ENCODE measurements at places on chromosomes 3 and 15. TPM values are rescaled to one million over a fixed set of nuclear protein-coding genes. Genes with fewer than 3 reads are reported as not detected.

GRCh38 chr3:169558371-169558770 is 105.1 kb downstream of the MECOM start:
- H3K36me3 ChIP-seq = no peaks in the 10 kb centered on the region
- H3K27me3 ChIP-seq = no peaks in the 10 kb centered on the region
- no peaks in the 10 kb centered on the region for H3K4me1 ChIP-seq
- DNase-seq = no peak
- H3K27ac ChIP-seq = no peak overlapping the region
- H3K4me3 ChIP-seq = no peak overlapping the region

DNA sequence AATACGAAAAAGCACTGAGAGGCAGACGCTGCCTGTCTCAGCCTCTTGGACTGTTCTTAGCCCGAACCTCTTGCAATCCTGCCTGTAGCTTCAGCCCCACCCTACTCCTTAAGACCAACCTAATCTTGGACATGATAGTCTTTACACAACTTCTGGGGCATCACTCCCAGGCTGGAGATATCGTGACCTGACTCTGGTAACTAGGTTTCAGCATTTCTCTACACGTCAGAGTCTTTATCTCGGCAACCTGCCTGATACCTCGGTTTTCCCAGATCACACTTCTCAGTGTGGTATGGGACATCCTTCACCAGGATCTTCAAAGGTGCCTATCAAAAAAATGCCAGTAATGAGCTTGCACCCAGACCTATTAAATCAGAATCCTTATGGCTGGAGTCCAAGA is 590.2 kb upstream of the KCNMB2 start:
- no peak overlapping the region for H3K27ac ChIP-seq
- no peaks in the 10 kb centered on the region for H3K27me3 ChIP-seq
- DNase-seq = no peak
- peaks cover 19% of the 10 kb centered on the region for H3K4me1 ChIP-seq

- peaks cover 12% of the 10 kb centered on the region for H3K36me3 ChIP-seq
- H3K27me3 ChIP-seq = no peaks in the 10 kb centered on the region
- H3K4me1 ChIP-seq = peaks cover 2% of the 10 kb centered on the region
- no peak for DNase-seq
Observed at GRCh38 chr3:15041950-15042349, 23.2 kb downstream of the MRPS25 start.

- H3K4me1 ChIP-seq = no peaks in the 10 kb centered on the region
- no peaks in the 10 kb centered on the region for H3K27me3 ChIP-seq
- H3K4me3 ChIP-seq = no peak overlapping the region
- no peak for DNase-seq
Observed at GRCh38 chr3:164407111-164407510, 671.2 kb downstream of the SI start.

DNA sequence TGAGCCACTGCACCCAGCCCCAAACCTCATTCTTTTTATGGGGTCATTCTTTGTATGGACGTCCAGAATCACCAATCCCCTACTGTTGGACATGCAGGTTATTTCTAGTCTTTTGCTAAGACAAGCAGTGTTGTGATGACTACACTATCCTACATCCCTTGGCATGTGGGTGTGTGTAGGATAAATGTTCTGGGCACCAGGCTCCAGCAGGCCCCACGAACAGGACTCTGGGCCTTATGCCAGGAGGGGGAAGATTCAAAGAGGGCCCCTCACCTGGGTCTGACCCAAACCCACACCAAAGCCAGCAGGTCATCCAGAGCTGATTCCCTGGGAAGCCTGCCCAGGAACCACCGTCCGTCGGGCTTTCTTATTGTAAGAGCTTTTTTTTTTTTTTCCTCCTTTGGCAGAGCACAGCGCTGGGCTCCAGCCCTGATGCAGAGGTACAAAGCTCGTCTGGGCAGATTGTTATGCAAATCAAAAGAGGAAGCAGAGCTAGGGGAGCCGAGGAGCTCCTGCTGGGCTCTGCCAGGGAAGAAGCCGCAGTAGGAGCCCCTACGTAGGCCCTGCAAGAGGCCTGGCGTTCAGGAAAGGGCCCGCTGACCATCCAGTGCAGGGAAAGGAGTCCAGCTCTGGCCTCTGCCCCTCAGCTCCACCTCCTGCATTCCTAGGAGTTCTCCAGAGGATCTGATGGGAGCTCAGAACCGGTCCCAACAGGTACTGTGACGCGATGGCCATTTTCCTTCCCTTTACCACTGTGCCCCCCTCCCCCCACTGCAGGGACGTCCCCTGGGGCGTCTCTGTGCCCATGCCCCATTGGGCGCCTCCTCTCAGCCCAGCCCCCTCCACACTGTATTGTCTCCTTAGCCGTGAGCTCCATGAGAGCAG is 29.0 kb upstream of the FURIN start:
- DNase-seq = no peak
- H3K36me3 ChIP-seq = no peaks in the 10 kb centered on the region
- H3K4me3 ChIP-seq = no peak overlapping the region

GRCh38 chr3:146124126-146124801 is 36.7 kb downstream of the PLOD2 start:
- no peak overlapping the region for H3K27ac ChIP-seq
- H3K4me1 ChIP-seq = no peaks in the 10 kb centered on the region
- H3K36me3 ChIP-seq = no peaks in the 10 kb centered on the region
- DNase-seq = no peak
- H3K27me3 ChIP-seq = no peaks in the 10 kb centered on the region

- no peaks in the 10 kb centered on the region for H3K36me3 ChIP-seq
- no peak for DNase-seq
- peaks cover 6% of the 10 kb centered on the region for H3K4me1 ChIP-seq
- no peak overlapping the region for H3K4me3 ChIP-seq
- H3K27ac ChIP-seq = no peak overlapping the region
- peaks cover 8% of the 10 kb centered on the region for H3K27me3 ChIP-seq
Observed at GRCh38 chr3:151462991-151463390, 2.1 kb upstream of the IGSF10 start.

DNA sequence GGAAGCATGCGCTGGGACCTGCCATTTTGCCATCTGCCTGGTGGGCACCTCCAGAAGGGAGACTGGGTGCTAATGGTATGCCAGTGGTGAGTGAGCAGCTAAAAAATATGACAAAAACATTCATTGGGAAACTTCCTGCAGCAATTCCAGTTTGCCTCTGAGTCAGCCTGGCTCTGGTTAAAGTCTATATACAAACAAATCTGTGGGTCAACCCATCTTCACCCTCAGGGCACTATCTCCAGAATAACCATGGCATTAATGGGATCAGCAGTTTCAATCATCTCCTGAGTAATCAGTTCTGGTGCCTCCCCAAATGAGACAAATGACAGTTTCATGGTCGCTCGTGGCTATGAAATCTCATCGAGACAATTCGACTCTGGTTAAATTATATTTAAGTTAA is 21.5 kb downstream of the FRMD4B start:
- no peak for DNase-seq
- H3K27me3 ChIP-seq = no peaks in the 10 kb centered on the region
- no peak overlapping the region for H3K4me3 ChIP-seq
- no peak overlapping the region for H3K27ac ChIP-seq
- peaks cover 9% of the 10 kb centered on the region for H3K4me1 ChIP-seq

DNA sequence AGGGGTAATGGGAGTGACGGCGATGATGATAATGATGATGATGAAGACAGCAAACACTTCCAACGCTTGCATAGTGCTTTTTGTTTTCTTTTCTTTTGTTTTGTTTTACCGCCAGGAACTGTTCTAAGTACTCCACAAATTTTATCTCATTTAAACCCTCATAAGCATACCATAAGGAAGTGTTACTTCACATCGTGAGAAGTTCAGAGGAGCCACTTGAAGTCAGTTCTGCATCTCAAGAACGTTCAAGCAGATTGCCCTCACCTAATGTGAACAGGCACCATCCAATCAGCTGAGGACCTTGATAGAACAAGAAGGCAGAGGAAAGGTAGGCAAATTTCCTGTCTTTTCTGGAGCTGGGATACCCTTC is 104.1 kb downstream of the LSM3 start:
- H3K27ac ChIP-seq = no peak overlapping the region
- H3K27me3 ChIP-seq = peaks cover 7% of the 10 kb centered on the region
- no peaks in the 10 kb centered on the region for H3K36me3 ChIP-seq
- no peaks in the 10 kb centered on the region for H3K4me1 ChIP-seq
- no peak overlapping the region for H3K4me3 ChIP-seq

- no peak overlapping the region for H3K4me3 ChIP-seq
- H3K27me3 ChIP-seq = no peaks in the 10 kb centered on the region
- H3K4me1 ChIP-seq = no peaks in the 10 kb centered on the region
- H3K27ac ChIP-seq = no peak overlapping the region
- DNase-seq = no peak
Observed at GRCh38 chr3:142602619-142603385, 6.6 kb downstream of the PLS1 start.

DNA sequence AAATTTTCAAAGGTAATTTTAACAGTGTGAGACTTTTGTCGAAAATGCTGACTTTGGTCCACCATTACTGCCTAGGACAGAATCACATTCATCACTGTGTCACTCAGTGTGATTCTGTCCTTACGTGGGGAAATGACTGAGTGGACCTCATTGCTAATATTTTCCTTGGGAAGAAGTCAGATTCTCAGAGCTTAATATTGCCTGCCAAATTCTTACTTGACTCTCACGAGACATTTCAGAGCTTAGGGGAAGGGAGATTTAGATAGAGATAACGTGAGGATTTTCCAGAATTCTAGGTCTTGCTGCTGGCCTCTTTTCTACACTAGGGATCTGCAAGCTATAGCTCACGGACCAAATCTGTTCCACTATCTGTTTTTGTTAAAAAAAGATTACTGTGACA is 270.4 kb downstream of the SUCLG2 start:
- no peak for DNase-seq
- no peak overlapping the region for H3K4me3 ChIP-seq
- no peaks in the 10 kb centered on the region for H3K27me3 ChIP-seq
- peaks cover 4% of the 10 kb centered on the region for H3K36me3 ChIP-seq

- no peaks in the 10 kb centered on the region for H3K36me3 ChIP-seq
- no peak overlapping the region for H3K4me3 ChIP-seq
- H3K27ac ChIP-seq = no peak overlapping the region
- H3K4me1 ChIP-seq = no peaks in the 10 kb centered on the region
Observed at GRCh38 chr3:181637456-181637855, 74.3 kb upstream of the SOX2 start.

DNA sequence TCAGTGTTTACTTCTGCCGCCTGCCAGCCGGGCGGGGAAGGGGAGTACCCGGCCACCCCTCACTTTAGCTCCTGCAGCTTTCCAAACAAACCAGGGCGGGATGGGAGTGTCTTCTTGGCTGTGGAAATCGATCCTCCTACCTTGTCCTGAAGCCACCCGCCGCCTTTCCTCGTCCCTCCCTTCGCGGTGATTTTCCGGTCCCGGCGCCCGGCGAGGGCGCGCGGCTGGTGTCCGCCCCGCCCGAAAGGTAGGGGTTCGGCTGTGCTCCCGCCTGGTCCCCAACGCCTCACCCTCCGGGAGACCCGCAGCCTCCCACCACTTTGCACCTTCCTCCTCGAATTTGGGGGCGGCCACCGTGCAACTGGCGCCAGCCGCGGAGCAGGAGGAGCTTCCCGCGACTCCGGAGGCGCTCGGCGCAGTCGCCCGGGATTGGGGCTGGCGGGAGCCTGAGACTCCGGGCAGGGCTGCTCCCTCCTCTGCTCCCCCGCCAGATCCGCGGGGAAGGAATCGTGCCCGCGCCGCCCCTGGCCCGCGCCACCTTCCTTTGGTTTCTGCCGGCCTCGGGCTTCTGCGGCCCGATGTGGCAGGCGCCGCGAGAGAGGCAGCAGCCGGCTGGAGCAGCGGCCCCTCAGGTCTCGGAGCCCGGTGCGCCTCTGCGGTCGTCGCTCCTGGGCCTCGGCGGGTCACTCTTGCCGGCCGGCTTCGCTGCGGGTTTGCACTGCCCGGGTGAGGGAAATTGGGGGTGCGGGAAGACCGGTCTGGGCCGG is 30.7 kb upstream of the ST3GAL6 start:
- no peaks in the 10 kb centered on the region for H3K27me3 ChIP-seq
- no peak overlapping the region for H3K27ac ChIP-seq
- peaks cover 21% of the 10 kb centered on the region for H3K4me1 ChIP-seq
- H3K4me3 ChIP-seq = peak overlapping the region; percentile 15
- no peak for DNase-seq
- no peaks in the 10 kb centered on the region for H3K36me3 ChIP-seq

- H3K36me3 ChIP-seq = no peaks in the 10 kb centered on the region
- no peak overlapping the region for H3K27ac ChIP-seq
- DNase-seq = no peak
- no peaks in the 10 kb centered on the region for H3K27me3 ChIP-seq
Observed at GRCh38 chr3:82654708-82655107, 893.3 kb upstream of the GBE1 start.

DNA sequence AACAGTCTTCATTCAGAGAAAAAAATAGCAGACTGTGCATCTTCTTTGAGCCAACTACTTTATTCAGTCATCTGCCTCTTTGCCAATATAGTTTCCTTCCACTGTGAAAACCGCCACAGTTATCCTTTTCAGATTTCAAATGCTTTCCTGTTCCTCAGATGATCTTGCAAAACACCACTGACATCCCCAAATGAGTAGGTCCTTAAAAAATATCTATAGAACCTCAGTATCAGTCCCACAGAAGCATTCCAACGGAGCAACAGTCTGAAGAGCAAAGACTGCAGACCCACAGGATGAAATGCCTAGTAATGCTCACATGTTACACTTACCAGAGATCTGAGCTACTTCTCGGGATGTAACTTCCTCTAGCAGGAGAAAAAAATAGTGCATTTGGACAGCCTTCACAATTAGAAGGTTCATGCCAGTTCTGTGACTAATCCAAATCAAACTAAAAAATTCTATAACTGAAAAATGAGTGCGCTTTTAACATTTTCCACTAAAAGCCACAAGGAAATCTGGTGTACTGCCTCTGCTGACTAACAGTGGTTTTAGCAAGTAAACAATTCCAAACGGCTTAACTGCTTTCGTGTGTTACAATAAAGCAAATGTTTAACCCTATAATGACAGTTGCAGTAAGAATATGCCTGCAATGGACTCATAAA is at the start of gene ANKRD28:
Gene ANKRD28 (minus strand): TSS at position 338 of the 662 bp plus-strand sequence. CDS start 1,458 bp downstream, outside the sequence.
- H3K36me3 ChIP-seq = peaks cover 4% of the 10 kb centered on the region
- H3K4me1 ChIP-seq = peaks cover 44% of the 10 kb centered on the region
- DNase-seq = no peak
- peak within 1 kb of the TSS; percentile 81 for H3K27ac ChIP-seq
- H3K27me3 ChIP-seq = no peaks in the 10 kb centered on the region

Gene ST6GAL1
- total RNA-seq = 148 TPM

Gene ITGB5
- 2.5 TPM for total RNA-seq

Gene PAQR5
- total RNA-seq = not detected
